ENCODE measurements at places on chromosomes 12 and 14. TPM values are rescaled to one million over a fixed set of nuclear protein-coding genes. Genes with fewer than 3 reads are reported as not detected.

DNA sequence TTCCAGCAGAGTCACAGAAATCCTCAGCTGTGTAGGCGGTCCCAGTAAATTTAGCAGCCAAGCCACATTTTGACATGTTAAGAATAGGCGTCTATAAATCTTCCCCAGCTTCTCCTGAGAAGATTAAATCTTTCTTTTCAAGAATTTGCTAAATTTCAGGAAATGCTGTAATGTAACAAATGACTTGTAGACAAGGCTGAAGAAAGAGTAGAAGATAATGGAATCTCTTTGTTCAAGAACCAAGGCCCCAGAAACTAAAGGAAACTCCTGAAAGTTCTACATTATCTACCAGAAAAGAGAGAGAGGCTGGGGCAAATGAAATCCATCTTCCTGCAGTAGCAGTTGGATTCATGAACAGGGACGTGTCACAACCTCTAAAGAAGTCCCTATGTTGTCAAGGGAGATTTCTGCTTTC, 760.3 kb downstream of the NOVA1 start:
- DNase-seq: peak; percentile 57

DNA sequence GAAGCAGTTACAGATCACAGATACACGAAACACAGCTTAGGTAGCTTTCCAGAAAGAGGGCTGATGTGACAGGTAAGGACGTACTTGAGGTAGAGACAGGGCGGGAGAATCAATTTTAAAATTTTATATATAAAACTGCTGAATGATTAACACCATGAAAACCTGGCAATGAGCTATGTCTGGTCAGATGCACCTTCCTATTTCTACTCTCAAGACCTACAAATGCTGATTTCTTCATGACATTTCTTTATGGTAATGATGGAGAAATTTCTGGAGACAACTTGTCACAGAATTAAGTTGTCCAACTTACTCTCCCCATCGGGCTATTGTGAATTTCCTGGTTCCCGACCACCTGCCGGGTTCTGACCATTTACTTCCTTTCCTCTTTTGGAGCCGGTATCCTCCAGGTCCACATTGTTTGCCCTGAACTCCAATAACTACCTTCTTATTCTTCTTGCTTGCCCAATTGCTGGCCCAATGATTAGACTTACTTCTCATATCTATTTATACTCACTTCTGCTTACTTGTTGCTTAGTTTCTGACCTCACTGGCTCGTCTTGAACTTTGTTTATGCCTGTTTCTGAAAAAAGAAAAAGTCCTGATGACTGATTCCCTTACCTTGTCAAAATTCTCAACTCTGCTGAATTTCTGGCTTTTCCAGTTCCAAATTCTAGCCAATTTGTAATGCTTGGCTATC, 12.8 kb upstream of the ATP2B1 start:
- DNase-seq: no peak

Gene SOX5
- polyA plus RNA-seq: 7.1 TPM

DNA sequence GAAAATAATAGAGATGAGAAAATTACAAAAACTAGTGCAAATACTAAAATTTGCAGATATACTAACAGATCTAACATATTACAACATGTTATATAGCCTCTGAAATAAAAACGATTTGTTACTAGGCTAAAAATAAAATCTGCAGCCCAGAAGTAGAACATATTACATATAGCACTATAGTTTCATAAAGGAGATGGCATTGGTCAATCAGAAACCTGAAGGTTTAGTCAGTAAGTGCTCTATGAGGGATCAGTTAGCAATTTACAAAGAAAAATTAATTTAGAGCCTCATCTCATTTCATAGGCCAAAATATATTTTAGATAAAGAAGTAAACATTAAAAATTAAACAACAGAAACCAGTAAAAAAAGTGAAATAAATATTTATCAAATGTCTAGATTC, 41.0 kb downstream of the IFNG-AS1 start:
- no peak for DNase-seq

Gene CLEC1B
- polyA plus RNA-seq: 0.43 TPM

DNA sequence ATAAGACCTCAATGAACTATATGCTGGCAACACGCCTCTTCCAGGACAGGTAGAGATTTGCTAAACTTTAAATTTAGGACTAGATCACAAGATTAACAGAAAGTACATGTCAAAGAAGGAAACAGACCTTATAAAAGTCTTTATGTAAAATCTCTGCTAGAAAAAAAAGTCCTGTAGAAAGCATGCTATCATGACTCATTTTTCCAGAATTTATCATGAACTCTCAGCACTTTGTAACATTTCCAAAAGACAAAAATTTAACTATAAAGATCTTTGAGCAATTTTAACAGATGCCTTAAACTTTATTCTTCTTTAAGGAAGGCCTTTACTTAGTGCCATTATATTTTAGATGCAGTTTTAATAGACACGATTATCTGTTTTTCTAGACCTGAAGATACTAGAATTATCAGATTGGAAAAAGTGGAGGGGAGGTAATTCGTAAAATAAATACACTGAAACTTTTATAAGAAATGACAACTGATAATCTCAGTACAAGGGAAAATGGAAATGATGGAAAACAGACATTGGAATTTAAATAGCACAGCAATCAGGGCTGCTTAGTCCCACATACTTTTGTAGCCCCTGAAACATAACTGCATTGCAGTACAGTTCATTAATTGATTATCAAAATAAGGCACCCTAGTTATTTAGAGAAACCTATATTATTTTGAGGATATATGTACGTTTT, 92.0 kb downstream of the TTLL5 start:
- DNase-seq: no peak

DNA sequence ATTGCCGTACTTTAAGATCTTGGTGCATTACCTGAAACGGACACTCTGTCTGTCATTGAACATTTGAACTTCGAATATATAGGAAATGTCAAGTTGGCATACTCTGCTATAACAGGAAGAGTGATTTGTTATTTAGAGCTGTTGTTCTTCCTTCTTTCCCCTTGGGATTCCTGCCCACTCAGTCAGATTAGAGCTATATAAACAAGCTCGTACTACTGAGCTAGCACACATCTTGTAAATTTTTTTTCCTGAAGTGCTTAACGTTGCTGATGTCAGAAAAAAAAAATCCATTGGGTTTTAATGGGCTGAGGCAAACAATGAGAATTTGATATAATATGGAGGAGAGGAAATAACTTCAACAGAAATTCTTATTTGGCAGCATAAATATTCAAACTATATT, 26.8 kb downstream of the RGS6 start:
- no peak for DNase-seq

- no peak for DNase-seq
These were observed 174.0 kb downstream of the SLC2A13 start for GRCh38 chr12:39931857-39932256.

DNA sequence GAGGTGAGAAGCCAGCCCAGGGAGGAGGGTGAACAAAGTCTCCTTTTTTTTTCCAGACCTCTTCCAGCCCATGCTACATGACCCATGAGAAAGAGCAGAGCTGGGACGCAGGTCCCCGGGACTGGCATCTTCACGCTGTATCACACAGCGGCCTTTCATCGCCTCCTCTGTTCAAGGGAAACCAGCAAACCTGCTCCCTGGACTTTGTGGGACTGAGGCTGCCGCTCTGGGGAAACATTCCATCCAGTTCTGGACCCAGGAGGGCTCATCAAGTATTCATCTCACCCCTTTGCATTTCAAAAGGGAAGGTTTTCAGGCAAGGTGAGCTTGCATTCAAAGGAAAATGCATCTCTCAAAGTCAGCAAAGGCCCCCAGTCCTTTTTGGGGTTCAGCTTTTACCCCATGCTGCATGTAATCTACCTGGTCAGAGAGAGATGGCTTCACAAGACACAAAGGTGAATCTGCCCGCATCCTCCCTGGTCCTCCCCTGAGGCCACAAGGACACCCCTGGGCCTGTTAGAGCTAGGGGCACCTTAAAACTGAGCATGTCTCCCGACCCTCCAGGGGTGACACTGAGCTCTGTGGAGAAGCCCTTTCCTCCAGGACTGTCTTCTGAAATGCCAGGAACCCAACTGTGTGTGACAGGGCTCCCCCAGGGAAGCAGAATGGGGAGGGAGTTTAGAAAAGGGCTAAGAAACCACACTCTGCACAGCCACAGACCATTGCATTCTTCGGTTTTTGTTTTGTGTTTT, 21.2 kb upstream of the MEG3 start:
- no peak for DNase-seq

GRCh38 chr12:124273630-124274029, 21.3 kb upstream of the RFLNA start:
- no peak for DNase-seq

Gene SMIM41
- not detected for polyA plus RNA-seq

Gene VRTN
- polyA plus RNA-seq: not detected

GRCh38 chr12:107992870-107993451, 136.1 kb upstream of the WSCD2 start:
- peak; percentile 27 for DNase-seq

GRCh38 chr12:20507711-20508110, 139.4 kb downstream of the PDE3A start:
- no peak for DNase-seq

DNA sequence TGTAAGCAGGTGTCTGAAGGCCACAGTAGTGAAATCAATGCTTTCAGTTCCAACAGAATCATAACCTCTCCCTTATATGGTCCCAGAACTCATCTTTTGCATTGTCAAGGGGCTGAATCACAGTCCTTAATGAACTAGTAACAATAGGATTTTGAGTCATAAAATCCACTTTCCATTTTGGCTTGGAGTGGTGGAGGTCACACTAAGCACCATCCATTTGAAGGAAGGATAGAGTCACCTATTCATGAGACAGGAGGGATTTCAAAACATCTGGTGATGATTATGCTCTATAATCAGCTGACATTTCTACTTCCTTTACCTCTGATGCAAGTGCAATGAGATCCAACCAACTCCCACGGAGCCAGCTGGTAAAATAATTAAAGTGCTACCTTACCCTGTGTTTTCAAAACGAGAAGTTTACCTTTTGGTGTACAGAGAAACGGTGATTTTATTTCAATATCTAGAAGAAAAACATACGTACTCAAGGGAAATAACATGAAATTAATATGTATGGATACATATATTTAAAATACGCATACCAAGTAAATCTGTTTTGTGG, 59.1 kb downstream of the TMEM132D start:
- no peak for DNase-seq

DNA sequence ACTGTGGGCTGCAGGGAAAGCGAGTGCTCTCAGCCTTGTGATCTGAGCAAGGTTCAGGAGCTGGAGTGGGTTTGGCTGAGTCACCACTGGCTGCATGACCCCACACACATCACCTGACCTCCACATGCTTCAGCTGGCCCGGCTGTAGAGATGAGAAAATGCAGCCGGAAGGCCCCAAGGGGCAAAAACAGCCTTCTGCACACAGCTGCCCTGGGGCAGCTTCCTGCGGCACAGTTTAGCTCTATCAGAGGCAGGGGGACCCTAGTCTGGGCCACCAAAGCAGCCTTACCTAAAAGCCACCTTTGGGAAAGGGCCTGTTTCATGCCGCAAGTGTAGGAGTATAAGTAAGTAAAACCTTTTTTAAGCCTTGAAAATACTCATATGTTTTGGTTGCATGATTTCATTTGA, 123.3 kb downstream of the SSPN start:
- DNase-seq: no peak

Gene DCN
- 366 TPM for polyA plus RNA-seq

GRCh38 chr12:27705263-27705662, 5.4 kb upstream of the MRPS35 start:
- DNase-seq: no peak

Gene TRPV4
- 16.5 TPM for polyA plus RNA-seq

DNA sequence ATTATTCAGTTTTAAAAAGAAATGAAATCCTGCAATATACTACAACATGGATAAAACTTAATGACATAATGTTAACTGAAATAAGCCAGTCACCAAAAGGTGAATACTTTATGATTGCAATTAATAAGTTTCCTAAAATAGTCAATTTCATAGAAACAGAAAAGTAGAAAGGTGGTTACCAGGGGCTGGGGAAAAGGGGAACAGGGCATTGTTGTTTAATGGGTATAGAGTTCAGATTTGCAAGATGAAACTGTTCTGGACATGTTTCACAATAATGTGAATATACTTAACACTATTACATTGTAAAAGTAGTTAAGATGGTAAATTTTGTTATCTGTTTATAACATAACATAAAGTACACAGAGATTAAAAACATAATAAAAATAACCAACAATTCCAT, 550.9 kb downstream of the CCER1 start:
- no peak for DNase-seq

DNA sequence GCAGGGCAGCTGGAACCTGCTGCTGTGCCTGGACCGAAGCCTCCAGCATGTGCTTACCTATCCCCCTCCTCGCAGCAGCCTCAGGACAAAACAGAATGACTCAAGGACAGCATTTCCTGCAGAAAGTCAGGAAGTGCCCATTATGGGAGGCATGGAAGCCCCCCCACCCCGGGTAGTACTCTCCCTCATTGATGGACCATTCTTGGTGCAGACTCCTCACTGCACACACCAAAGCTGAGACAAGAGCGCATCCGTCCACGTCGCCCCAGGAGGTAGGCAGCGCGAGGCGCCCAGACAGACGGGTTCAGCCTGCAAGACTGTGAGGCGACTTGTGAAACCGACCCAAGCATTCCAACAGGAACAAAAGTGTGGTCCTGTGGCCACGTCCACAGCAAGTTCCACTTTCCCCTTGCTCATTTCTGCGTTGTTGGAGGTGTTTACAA, 243.9 kb upstream of the ATXN7L3B start:
- DNase-seq: no peak

DNA sequence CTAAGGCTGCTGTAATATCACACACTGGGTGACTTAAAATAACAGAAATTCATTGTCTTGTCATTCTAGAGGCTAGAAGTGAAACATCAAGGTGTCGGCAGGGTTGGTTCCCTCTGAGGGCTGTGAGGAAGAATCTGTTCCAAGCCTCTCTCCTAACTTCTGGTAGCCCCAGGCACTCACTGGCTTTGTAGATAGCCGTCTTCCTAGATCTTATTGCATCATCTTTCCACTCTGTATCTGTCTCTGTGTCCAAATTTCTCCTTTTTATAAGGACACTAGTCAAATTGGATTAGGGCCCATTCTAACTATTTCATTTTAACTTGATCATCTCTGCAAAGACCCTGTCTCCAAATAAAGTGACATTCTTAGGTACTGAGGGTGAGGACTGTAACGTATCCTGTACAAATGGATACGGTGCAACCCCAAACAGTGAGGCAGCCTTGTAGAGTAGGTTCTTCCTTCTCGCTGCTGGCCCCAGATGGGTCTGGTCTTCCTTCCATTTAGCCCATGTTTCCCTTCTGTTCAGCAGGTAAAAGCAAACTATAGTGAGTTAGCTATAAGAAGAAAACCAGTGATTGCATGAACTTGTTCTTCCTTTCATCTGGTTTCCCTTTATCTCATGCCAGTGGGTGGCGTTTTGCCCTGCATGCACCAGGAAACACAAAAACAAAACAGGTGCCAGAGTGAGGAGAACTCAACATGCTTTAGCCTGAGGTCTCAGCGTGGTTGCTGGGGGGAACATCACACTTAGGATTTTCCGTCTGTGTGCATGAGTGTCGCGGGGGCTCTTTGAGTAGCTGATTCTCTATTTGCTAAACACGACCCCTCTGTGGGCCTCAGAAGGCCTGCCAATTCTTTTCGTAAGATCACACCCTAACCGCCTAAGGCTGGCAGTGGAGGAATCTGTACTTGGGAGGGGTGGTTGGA, 19.5 kb downstream of the TTC9 start:
- DNase-seq: no peak

All from left kidney (tissue), 8 donors.